ENCODE measurements at places on chromosomes 5 and 9.

- no peak overlapping the region for H3K4me3 ChIP-seq
- H3K27ac ChIP-seq: no peak overlapping the region
- H3K27me3 ChIP-seq: no peaks in the 10 kb centered on the region
- H3K4me1 ChIP-seq: no peaks in the 10 kb centered on the region
- H3K36me3 ChIP-seq: peaks cover 21% of the 10 kb centered on the region
- no peak for DNase-seq
Measured at GRCh38 chr9:110241858-110242321, 14.4 kb downstream of the TXN start.

DNA sequence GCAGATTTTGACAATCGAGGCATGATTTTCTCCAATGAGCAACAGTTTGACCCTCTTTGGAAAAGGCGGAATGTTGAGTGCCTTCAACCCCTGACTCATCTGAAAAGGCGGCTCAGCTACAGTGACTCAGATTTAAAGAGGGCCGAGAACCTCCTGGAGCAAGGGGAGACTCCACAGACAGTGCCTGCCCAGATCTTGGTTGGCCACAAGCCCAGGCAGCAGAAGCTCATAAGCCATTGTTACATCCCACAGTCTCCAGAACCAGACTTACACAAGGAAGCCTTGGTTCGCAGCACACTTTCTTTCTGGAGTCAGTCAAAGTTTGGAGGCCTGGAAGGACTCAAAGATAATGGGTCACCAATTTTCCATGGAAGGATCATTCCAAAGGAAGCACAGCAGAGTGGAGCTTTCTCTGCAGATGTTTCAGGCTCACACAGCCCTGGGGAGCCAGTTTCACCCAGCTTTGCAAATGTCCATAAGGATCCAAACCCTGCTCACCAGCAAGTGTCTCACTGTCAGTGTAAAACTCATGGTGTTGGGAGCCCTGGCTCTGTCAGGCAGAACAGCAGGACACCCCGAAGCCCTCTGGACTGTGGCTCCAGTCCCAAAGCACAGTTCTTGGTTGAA, 13.6 kb downstream of the PTPDC1 start:
- no peak overlapping the region for H3K27ac ChIP-seq
- no peaks in the 10 kb centered on the region for H3K27me3 ChIP-seq
- no peaks in the 10 kb centered on the region for H3K4me1 ChIP-seq
- no peak for DNase-seq
- H3K4me3 ChIP-seq: no peak overlapping the region

GRCh38 chr5:148816782-148817181, 9.6 kb upstream of the ADRB2 start:
- H3K27ac ChIP-seq: no peak overlapping the region
- H3K4me3 ChIP-seq: no peak overlapping the region
- H3K36me3 ChIP-seq: no peaks in the 10 kb centered on the region

DNA sequence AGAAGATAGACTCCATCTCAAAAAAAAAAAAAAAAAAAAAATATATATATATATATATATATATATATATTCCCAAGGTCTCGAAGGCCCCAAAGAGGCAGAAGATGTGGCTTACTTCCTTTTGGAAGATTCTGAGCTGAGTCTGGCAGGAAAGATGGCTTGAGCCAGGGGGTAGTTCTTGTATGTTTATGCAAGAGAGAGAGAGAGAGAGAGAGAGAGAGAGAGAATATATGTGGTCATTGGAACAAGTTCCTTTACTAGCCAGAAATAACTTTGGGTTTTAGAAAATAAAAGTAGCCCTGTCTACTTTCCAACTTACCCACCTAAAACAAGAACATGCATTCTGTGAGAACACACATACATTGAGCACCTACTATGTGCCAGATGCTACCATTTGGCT, 17.6 kb downstream of the NCS1 start:
- H3K27me3 ChIP-seq: no peaks in the 10 kb centered on the region
- no peaks in the 10 kb centered on the region for H3K4me1 ChIP-seq
- no peak overlapping the region for H3K4me3 ChIP-seq
- no peak overlapping the region for H3K27ac ChIP-seq
- H3K36me3 ChIP-seq: no peaks in the 10 kb centered on the region

DNA sequence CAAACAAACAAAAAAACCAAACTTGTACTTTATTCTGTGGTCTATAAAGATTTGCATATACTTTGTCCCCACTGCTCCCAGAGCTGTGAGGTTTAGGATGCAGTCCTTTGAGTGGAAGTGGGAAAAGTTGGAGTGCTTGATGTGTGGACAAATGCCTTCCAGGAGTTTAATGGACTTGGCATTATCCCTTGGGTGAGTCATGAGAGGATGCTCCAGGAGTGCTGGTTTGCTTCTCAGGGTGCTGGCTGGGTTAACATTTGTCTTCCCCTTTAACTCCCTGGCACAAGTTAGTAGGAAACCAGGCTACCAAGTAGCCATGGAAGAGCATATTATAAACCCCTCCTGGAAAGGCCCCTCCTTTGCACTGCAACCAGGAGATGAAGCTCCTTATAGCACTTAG, 417.4 kb upstream of the RIOK2 start:
- no peak for DNase-seq
- H3K4me3 ChIP-seq: no peak overlapping the region

DNA sequence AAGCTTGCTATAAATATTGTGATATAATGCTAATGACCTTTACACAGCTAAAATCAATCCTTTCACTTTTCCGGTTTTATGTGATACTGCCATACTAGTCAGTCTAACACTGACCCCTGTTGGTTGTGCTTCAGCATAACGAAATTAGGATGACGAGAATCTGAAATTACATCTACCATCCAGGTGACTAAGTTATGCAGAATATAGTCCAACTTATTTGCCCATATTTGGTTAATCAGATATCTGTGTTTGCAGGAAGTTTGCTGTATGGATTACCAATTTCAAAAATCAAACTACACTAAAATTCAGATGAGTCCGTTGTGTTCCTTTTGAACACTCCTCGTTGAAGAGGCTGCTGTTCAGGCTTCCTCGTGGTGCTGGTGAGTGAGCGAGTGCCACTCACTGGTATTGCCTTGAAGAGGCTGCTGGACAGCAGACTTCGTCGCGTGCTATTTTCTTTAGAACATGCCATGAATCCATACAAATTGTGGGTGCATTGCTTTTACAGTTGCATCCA, 32.5 kb downstream of the TENT4A start:
- no peak overlapping the region for H3K27ac ChIP-seq
- H3K4me1 ChIP-seq: no peaks in the 10 kb centered on the region
- peaks cover 71% of the 10 kb centered on the region for H3K36me3 ChIP-seq
- no peaks in the 10 kb centered on the region for H3K27me3 ChIP-seq

GRCh38 chr5:16726538-16726946, 109.7 kb upstream of the RETREG1 start:
- no peak overlapping the region for H3K4me3 ChIP-seq
- no peaks in the 10 kb centered on the region for H3K4me1 ChIP-seq
- no peak for DNase-seq

- DNase-seq: no peak
- no peak overlapping the region for H3K27ac ChIP-seq
- H3K36me3 ChIP-seq: no peaks in the 10 kb centered on the region
- no peak overlapping the region for H3K4me3 ChIP-seq
Measured at GRCh38 chr5:103298607-103299188, 40.1 kb downstream of the MACIR start.

GRCh38 chr9:86674487-86674886, 272.8 kb downstream of the GAS1 start:
- DNase-seq: no peak
- no peak overlapping the region for H3K27ac ChIP-seq
- no peaks in the 10 kb centered on the region for H3K36me3 ChIP-seq
- no peaks in the 10 kb centered on the region for H3K4me1 ChIP-seq
- H3K27me3 ChIP-seq: no peaks in the 10 kb centered on the region
